ENCODE measurements at places on chromosomes 5 and 9. TPM values are rescaled to one million over a fixed set of nuclear protein-coding genes. Genes with fewer than 3 reads are reported as not detected.

SPINK14 gene
- total RNA-seq = not detected

CERCAM gene
- total RNA-seq = 12.2 TPM

PALM2AKAP2 gene
- not detected for total RNA-seq

PLPPR1 gene
- total RNA-seq = not detected

LCN15 gene
- not detected for total RNA-seq

ST6GALNAC6 gene
- 93.5 TPM for total RNA-seq

FYB1 gene
- total RNA-seq = 198 TPM

DNA sequence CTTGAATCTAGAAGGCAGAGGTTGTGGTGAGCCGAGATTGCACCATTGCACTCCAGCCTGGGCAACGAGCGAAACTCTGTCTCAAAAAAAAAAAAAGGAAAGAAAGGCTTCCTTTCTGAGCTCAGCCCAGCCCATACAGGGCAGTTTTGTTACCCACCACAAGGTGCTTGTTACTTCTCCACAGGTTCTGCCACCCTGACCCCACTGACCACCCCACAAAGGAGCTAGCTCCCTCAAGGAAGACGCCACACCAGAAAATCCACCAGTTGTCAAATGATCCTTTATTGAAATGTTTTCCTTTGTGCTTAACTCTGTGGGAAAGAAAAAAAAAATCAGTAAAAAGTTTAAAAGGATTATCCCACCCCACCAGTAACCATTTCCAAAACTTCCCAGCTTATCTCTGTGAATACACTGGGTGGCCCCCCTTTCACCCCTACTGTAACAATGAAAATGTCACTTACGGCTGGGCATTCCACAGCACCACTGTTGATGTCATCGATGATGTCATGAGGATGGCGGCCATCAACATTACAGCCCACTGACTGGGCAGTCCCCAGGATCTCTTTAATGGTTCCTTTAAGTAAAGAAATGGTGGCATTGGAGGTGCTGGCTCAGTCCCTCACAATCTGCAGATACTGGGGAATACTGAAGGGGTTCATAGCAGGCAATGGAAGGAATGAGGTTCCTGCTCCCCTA lies 3.6 kb downstream of the RPL12 start:
- DNase-seq = no peak

DNA sequence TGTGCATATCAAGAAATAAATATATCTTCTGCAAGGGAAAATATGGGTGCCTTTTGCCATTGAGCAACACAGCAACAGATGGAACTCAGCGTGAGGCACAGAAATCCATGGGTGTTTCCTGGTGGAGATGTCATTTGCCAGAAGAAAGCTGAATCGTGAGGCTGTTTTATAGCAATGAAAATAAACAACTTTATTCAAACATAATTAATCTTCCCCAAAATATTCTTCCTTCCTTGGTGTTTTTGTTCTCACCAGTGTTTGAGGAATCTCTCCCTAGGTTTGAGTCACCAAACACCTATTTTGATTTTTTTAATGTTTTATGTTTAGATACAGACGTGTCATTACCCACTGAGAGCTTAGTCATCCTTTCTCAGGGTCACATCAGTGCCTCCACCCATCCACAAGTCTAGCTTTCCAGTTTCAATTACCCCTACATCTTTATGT lies 65.8 kb upstream of the PAPPA start:
- no peak for DNase-seq

GRCh38 chr9:24439456-24439855 lies 106.2 kb downstream of the IZUMO3 start:
- no peak for DNase-seq

- DNase-seq = no peak
These were observed 36.6 kb downstream of the CTNNA1 start for GRCh38 chr5:138789771-138790242.

- no peak for DNase-seq
These were observed 347.8 kb upstream of the RGMB start for GRCh38 chr5:98425640-98426039.

GRCh38 chr5:108661590-108662219 lies 86.0 kb upstream of the FER start:
- no peak for DNase-seq

DNA sequence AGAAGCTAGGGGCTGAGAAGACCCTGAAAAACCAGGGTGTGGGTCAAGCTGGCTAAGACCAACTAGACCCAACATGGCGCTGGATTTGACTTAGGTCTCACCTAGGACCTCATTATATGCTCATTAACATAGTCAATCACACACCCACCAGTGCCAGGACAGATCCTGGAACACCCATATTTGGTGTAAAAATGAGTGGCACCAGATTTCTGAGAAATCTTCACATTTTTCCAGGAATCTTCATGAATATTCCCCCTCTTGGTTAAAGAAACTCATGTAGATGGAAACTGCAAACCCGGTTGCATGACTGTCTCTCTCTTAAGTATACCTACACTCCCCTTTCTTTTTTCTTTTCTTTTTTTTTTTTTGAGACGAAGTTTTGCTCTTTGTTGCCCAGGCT lies 17.9 kb upstream of the RAB14 start:
- no peak for DNase-seq

DNA sequence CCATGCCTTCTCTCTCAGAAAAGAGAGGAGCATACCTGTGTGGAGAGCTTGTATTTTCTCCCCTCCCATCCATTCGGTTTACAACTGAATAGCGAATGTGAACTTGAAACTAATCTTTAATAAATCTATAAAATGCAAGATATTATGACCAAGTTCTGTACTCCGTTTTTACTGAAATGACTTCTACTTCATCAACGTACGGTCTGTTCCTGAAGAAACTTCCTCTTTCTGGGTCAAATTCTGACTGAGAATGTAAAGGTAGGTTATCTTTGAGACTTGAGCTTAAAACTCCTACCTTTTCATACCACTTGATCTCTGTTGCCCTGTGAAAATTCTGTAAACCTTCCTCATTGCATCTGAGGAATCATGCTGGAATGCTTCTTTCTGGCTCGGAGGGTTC lies 4.2 kb upstream of the CTNNAL1 start:
- DNase-seq = no peak

DNA sequence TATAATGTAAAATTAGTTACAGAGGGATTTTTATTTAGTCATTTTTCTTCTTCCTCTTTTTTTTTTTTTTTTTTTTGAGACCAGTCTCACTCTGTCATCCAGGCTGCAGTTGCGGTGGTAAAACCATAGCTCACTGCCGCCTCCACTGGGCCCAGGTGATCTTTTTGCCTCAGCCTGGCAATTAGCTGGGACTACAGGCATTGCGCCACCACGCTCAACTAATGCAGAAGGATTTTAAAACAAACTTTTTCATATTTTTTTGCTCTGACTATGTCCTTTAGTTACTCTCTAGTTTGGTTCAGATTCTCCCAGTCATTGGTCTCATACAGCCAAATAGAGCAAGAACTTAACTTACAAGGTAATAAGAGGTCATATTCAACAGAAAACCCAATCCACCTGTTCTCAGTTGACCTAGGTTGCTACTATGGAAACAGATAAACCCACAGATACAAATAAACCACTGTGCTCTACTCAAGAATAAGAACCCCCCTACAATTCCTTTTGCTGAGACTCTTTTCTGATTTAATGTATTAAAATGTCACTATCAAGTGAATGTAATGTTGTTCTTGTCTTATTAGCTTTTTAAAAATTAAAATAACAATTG lies 50.1 kb upstream of the TTC39B start:
- DNase-seq = no peak

DNA sequence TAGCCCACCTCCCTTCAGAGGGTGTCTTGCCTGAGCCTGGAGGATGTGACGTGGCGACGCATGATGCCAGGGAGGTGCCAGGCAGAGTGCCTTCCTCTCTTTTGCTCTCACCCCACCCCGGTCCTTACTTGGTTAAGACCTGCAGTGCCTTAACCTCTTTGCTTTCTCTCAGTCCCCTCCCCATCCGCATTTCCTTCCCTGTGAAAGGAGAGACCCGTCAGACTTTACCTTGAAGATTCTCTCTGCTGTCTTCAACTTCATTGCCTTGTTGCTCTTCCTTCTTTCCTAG lies 52.0 kb upstream of the NCS1 start:
- DNase-seq = no peak

DNA sequence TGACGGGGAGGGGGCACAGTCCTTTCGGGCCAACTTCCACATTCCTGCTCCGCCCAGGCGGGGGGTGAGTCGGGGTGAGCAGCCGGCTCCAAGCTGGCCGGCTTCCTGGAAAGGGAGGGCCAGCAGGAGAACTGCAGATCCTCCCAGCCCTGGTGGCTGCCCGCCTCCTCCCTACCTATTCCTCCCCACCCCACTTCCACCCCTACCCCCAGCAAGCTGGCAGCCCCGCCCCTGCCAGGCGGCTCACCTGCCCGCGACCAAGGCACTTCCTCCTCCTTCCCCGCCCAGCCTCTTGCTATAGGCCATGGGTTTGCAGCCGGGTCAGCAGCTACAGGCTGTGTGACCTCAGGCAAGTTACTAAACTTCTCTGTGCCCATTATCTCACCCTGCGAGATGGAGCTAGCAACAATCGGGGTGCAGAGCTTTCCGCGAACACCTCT lies 5.6 kb upstream of the IRF1 start:
- DNase-seq = peak; percentile 97

DNA sequence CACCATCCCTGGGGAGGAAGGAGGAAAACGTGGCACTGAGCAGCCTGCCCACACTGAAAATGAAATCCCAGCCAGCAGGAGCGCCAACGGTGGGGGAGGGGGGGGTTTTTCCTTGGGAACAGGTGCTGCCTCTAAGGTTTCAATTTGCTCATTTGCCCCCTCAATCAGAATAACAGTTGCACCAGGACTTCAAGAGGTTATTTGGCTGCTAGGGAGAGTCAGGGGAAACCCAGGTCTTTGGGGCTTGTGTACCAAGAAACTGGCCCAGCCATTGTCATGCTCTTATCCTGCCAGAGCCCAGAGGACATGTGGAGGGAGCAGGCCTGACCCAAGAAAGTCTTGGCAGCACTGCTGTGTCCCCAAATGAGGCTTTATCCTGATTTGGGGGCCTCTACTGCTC lies 66.5 kb downstream of the NDFIP1 start:
- no peak for DNase-seq

DNA sequence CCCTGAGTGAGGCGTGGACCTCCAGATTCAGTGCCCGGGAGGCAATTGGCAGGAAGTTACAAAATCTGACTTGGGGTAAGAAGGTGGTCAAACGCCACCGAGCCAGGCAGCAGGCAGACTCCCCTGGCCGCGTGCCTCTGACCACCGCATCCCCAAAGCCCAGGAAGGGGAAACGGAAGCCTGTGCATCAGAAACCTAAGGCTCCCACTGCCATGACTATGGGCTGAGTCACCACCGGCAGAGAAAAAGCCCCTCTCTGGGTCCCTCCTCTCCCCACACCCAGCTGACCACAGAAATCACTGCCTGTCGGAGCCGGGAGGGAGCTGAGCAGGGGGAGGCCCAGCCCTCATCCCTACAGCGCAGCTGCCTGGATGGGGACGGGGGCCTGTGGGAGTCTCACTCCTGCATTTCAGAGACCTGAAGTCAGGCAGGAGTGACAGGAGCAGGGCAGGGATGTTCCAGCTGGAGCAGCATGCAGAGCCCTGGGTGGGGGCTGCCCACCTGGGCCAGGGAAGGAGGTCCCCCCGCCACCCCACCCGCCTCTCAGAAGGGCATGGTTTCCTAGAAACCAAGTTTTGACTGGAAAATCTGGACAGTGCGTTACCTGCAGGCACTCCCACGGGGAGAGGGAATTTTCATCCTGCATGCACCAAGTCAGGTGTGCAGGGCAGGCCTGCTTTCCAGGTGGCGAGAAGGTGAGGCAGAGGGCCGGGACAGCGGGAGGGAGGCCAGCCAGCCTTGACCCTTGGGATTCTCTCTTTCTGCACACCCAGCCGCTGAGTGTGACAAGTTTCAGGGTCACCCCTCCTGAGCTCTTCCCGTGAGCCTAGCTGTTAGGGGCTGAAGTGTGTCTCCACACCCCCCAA lies 68.2 kb downstream of the LRSAM1 start:
- peak; percentile 74 for DNase-seq

DNA sequence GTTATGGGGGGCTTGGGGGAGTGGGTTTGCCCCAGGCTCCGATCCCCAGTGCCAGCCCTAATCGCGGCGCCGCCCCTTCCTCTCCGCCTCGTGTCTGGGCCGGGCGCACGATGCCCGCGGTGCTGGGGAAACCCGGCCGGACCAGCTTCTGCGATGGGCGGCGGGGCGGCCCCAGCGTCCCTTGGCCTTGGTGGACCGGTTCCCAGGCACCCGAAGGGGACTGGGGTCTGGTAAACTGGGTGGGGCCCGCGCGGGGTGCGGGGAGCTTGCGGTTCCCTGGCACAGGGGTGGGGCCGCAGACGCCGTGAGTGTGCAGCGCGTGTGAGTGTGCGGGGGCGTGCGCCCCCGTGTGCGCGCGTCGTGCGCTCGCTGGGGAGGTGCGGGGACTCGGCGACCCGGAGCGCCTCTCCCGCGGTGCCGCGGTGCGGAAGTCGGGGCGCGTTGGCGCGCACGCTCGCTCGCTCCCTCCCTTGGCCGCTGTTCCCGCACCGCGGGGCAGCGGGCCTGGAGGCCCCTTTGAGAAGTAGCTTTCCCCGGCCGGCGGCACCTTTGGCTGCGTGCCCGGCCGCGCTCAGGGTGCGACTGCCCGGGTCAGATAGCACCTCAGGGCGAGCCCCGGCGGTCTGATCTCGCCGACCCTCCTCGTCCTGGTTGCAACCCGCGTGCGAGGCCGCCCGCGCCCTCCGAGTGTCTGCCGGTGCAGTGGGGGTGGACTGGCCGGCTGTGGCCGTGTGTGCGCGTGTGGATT lies 568 bp downstream of the MACIR start:
- DNase-seq = peak; percentile 71

GRCh38 chr5:101159006-101159405 lies 255.9 kb upstream of the ST8SIA4 start:
- no peak for DNase-seq

DNA sequence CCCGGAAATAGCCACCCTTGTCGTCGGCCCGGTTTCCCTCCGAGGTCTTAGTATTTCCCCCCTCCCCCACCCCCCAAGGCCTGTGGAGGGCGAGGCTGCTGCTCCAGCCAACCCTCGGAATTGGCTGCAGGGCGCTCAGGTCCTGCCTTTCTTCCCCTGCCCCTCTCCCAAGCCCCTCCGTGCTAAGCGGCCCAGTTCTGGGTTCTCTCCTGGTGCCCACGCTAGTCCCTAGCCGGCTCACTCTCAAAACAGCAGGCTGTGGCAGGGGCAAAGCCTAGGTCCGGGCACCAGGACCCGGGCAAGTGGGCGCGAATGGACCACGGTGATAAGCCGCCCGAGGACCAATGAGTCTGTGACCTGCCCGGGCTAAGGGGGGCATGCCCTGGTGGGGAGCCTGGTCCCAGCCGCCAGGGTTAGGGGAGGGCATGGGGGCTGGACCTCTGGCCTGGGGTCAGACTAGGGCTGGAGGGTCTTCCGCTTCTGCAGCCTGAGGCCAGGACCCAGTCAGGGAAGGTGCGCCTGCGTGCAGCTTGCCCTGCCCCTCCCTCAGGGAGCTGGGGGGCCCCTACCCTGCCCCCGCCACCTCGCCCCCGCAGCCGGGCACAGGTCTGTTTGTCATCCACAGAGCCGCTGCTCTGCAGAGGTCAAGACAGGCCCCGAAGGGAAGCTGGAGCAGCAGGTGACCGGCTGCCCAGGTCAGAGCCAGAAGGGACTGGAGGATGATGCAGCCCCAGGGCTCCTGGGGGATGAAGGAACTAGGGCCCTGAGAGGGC lies 5.0 kb upstream of the IRX4 start:
- DNase-seq = no peak
